ENCODE measurements at places on chromosomes 7 and 10.

- no peak for DNase-seq
Measured at GRCh38 chr10:75357500-75357899, 44.1 kb downstream of the ZNF503 start.

- no peak for DNase-seq
Measured at GRCh38 chr7:145633513-145633912, 483.1 kb upstream of the CNTNAP2 start.

DNA sequence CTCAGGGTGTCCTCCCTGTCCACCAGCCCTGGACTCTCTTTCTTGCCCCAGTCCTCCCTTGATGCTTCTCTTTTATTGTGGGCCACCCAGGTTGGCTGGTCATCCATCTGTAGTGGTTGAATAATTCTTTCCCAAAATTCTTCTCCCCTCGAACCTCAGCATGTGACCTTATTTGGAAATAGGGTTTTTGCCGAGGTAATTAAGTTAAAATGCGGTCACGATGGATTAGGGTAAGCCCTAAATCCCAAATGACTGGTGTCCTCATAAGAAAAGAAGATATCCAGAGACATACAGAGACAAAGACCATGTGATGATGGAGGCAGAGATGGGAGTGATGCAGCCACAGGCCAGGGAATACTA lies 74.3 kb downstream of the GFRA1 start:
- DNase-seq = no peak

DNA sequence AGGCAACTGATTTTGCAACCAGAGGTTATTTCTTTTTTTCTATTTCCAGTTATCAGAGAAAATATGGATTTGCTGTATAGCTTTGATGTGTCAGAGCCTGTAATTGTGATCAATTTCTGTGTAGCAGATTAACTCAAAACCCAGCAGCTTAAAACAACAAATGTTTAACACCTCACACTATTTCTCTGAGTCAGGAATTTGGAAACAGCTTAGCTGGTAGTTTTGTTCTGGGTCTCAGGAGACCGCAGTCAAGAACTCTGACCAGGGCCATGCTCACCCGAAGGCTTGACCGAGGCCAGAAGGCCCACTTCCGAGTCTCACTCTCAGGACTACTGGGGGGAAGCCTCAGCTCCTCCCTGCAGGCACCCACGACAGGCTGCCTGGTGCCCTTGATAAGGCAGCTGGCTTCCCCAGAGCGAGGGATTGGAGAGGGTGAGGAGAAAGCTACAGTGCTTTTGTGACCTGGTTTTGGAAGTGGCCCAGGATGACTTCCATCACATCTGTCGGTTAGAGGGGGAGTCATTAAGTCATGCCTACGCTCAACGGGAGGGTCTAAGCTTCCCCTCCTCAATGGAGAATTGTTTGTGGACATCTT lies 105.7 kb upstream of the SHH start:
- DNase-seq = no peak

- DNase-seq = no peak
Measured at GRCh38 chr10:5737352-5737751, 52.7 kb downstream of the TASOR2 start.

DNA sequence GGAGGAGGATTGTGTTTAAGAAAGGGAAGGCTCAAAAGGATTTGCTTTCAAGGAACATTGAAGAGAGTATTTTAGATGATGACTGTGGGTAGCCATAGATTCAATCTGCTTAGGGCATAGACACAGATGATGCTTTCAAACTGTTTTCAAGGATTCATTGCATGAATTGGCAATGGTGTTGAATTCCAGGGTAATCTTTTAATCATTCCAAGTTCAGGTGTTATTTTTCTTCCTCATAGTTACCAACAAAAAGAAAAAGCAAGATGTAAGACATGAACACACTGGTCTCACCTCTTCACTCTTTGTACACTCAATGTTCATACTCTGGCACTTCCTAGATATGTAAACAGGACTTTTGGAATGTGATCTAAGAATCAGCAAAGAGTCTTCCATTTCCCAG lies 167.0 kb upstream of the RHOBTB1 start:
- DNase-seq = no peak

DNA sequence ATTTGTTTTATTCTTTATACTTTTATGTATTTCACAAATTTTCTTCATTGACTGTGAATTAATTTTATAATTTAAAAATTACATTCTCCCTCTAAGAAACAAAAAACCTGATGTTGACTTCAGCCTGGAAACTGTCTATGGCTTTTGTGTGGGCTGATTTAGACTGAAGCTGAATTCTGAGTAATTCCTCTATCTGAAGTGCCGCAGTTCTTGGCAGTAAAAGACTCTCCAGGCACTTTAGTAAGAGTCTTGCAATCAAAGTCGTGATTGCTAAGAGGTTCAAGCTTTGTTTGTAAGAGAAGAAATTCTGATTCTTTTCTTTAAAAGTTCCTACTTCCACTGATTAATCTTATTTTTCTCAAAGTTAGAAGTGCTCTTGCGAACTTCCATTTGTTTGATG lies 3.4 kb upstream of the CEP41 start:
- DNase-seq = no peak

DNA sequence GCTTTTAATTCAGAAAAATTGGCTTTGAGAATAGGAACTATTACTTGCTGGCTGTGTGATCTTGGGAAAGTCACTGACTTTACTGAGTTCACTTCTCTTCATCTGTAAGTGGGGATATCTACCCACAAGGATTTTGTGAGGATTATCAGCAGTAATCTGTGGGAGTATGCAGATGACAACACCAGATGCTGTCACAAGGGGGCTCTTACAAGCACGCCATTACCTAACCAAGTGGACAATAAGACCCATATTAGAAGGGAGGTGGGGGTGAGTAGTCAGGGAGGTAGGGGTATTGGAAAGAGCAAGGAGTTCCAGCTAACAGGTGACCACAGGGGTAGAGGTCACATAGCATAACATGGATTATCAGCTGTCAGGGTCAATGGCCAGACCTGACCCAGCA lies 569.4 kb downstream of the SUGCT start:
- no peak for DNase-seq

DNA sequence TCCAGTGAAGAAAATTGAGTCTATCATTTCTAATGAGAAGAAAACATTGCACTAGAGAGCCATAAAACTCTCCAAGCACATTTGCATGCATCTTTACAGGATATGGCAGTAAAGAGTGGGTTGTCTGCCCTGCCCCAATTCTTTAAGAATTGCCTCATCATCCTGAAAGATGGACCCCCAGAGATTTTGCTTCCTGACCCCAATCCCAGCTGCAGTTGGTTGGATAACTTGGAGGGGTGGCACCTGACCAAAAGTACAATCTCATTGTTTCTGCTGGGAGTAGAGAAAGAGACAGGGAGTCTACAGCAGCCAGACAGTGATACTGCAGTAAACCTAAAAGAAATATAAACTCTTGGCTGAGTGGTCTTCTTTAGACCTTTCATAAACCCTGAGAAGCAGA lies 49.1 kb upstream of the ADCY1 start:
- DNase-seq = no peak

GRCh38 chr7:101903515-101903868 lies 86.1 kb downstream of the CUX1 start:
- DNase-seq = no peak

- no peak for DNase-seq
Measured at GRCh38 chr7:143250822-143251221, 12.4 kb upstream of the GSTK1 start.

GRCh38 chr10:103155471-103156085 lies 37.5 kb downstream of the NT5C2 start:
- no peak for DNase-seq

GRCh38 chr7:107039199-107039900 lies 5.2 kb upstream of the PRKAR2B start:
- DNase-seq = no peak

DNA sequence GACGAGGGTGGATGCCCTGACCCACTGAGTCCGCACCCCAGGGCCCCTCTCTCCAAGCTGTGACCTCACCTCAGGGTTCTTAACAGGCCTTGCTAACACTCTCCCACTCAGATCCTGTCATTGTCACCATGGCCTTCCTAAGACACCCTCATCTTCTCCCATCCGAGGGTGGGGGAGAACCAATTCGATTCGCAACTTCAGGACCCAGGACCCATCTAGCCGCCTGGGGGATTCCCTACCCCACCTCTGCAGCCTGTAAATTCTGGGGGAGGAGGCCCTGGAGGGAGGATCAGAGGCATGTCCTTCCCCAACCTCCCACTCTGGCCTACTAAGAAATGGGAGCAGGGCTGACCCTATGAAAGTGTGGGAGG lies 17.4 kb downstream of the TRIM8 start:
- DNase-seq = no peak

DNA sequence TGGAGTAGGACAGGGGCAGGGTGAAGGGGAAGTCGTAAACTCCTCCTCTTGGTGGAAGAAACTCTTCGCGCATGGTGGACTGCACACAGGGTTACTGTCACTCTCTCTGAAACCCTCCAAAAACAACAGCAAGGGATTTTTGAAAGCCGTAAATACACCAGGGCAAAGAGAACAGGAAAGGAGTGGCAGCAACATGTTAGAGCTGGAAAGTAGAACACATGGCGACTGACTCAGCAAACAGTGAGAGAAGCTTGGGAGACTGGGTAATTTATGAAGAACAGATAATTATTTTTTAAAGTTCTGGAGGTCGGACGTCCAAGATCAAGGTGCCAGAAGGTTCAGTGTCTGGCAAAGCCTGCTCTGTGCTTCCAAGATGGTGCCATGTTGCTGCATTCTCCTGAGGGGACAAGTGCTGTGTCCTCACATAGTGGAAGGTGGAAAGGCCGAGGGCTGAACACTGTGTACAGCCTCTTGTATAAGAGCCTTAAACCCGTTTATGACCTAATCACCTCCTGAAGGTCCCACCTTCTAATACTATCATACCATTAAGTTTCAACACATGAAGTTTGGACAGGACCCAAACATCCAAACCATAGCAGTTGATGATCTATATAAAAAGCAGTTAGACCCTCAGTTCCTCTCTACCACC lies 22.5 kb upstream of the C10orf53 start:
- no peak for DNase-seq

- DNase-seq = no peak
Measured at GRCh38 chr10:60521974-60522405, 132.3 kb upstream of the ANK3 start.

- DNase-seq = no peak
Measured at GRCh38 chr10:58644311-58644710, 131.6 kb downstream of the BICC1 start.

DNA sequence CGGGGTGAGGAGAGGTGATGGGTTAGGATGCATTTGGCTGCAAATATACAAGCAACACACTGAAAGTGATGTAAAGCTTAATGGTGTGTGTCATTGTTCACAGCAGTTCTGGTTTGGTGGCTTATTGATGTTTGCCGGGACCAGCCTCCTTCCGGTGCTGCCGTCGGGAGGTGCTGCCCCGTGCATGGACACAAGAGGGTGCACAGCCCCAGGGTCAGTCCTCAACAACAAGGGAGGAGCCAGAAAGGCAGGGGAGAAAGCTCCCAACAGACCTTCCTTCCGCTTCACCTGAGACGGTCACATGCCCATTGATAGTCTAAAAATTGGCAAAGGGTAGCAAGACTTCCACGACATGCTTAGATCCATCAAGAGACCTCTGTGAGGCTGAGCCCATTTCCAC lies 9.5 kb downstream of the RNF32 start:
- DNase-seq = no peak

All from cortex of kidney (tissue), 1 donor.